ENCODE measurements at places on chromosomes 1 and 21.

- DNase-seq: no peak
Measured at GRCh38 chr1:99979091-99979490, 9.3 kb downstream of the SLC35A3 start.

GRCh38 chr21:39082656-39083376, 100.4 kb downstream of the PSMG1 start:
- DNase-seq: no peak

GRCh38 chr1:161198897-161199431, at the start of gene ADAMTS4:
ADAMTS4 (minus strand) TSS chr1:161199054; CDS start chr1:161198627, 427 bp downstream.
- DNase-seq: no peak

DNA sequence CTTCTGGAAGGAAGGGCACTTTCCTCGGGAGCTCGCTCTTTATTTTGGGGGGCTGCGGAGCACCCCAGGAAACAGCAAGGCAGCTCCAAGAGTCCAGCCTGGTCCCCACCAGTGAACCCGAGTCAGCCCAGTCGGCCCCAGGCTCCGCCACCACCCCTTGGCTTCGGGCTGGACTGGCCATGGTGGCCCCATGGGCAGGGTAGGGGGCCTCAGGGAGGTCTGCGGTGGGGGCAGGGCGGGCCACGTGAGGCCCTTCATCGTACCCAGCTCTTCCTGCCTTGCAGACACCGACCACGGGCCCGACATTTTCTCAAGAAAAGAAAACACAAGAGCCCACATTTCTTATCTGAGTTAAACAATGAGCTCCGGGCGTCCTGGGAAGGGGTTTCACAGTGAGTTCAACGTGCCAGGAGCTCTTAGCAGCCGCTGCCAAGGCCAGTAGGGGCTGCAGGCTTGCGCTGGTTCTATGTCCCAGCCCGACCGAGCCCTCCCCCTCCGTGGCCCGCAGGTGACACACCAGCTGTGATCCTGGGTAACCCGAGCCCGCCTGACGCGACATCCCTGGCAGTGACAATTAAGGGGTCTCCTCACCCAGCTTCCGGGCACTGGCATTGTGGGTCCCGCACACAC, 66.2 kb downstream of the PRDM16 start:
- no peak for DNase-seq

Data from GM19239 (cell line).